ENCODE measurements at places on chromosomes 2 and 18.
A peak's percentile ranks its signal among the peaks of the same experiment; 100 is the strongest.

GRCh38 chr2:212995920-212996319 lies 155.5 kb downstream of the IKZF2 start:
- DNase-seq, result peak; percentile 39

DNA sequence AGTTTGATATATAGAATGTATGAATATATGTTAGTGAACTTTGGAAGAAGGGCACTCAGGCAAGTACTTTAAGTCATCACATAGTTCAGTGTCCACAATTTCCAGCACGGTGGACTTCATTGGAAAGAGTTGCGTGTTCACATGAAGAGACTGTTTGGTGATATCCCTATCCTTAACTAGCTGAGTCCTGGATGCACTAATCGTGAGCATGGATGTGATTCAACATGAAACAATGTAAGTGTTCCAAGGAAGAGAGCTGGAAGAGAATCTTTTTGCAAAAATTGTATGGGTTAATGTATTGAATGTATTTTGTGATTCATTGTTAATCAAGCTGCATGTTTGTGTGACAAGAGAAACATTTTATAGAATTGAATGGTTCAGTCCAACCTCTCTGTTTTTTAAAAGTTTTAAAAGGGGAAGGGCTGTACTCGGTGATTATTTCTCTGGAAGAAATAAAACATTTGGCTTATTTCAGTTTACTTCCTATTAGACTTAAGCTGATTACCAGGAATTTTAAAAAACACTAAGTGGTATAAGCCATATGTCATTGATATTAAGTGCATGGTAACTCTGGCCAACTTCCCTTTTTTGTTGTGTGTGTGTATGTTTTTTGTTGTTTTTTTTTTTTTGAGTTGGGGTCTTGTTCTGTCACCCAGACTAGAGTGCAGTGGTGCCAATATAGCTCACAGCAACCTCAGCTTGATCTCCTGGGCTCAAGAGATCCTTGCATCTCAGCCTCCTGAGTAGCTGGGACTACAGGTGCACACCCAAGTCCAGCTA lies 8.6 kb downstream of the XRCC5 start:
- DNase-seq, result peak; percentile 23

- peak; percentile 47 for DNase-seq
Observed at GRCh38 chr2:240911641-240912265, 5.6 kb downstream of the CROCC2 start.

DNA sequence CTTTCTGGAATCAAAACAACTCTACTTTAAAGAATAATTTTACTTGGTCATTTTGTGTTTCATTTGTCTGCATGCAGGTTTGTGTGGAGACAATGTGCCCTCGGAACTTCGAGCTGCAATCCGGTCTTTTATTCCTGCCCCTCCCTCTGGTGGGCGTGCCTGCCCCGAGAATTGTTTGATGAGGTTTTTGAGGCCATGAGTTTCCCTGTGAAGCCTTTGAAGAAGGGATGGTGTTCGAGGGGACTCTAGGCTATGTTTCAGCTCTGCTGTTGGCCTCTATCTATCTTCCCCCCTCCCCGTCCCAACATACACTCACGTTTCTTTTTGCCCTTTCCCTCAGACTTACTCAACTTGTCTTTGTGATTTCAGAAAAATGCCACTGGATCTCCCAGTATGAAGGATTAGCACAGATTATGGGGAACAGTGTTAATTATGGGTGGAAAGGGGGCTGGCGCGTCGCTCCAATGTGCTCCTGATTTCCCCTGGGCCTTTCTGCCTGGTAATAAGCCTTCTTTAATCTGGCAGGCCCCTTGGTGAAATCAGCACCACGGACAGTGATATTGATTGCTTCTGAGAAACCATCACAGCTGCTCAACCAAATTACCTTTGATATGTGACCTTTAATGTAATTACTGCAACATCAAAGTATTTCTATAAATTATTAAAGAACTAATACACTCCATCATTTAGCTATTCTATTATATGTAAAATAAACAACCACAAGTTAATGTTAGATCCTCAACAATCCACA lies 82.2 kb downstream of the CELF4 start:
- peak; percentile 60 for DNase-seq

DNA sequence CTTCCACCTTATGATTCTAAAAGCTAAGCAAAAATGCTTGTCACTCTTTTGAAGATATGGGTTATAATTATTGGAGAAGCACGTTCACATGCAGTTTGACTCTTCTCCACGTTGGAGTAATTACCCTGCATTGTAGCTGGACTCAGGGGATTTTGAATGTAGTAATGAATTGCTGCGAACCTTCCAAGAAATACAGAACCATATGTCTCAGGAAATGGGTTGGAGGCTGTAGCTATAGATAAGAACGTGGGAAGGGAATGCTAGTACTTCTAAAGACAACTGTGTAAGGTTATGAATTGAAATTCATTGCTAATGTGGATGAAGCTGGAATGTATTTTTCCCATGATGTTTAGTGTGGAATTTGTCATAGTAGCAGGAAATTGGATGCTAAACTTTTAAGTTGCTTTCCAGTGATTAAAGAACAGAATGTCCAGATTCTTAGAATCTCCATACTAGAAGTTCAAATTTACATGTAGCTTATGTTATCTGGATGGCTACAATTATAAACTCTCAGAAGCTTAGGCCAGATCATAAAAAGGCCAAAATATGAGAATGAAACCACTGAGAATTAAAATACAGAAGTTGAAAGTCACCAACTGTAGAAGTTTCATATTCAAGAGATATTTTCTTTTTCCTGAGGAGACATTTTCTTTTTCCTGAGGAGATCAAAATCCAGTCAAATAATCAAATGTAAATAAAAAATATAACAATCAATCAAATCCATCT lies 27.3 kb upstream of the SPOPL start:
- DNase-seq, result peak; percentile 80
